ENCODE measurements at places on chromosomes 3 and 15.

DNA sequence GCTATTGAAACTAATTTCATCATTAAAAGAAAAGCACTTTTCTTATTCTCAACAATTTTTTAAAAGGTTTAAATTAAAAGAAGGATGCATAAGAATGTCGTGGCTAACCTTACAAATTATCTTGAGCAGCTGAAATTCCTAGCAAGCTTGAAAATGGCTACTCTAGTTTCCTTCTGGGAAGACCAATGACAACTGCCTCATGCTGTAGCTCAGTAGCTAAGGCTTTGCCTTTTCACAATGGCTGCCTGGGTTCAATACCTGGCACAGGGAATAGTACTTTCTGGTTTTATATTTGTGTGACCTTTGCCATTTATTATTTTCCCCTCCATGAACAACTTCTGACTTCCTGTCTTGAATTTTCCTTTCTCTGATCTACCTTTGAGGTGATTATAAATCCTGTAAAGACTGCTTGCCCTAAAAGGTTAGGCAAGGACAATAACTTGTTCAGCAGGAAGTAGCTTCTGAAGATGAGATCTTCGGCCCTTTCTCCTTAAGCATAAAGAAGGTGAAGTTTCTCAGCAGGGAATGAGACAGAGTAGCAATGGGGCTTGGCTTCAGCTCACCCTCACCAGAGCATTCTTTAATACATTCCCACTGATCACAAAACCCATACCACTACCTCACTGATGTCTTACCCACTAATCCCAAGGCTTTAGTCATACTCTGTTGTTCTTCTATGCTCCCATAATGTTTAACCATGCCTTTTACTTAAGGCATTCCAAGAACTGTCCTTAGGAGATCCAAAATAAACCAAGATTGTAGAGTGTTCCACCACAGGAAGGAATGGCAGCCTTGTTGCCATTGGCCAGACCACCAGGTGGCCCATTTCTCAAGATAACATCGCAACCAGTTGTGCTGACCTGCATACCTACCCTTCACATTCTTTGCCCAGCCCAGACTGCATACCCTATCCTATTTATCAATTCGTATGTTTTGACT lies 276.8 kb downstream of the ULK4 start:
- DNase-seq, result no peak

DNA sequence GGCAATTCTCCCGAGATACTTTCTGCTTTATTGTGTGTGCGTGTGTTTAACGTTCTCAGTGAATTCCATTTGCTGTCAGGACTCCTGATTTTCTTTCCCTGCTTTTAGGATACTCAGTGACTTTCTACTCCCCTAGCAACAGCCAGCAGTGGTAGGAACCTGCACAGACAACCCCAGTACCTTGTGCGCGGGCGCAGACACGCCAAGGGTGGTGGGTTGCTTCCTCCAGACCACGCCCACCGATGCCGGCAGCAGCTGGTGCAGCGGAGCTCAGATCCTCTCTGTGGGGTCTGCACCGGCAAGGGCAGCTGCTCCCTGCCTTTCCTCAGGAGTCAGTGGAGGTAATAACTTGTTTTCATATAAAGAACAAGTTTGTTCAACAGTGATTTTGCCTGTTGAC lies 225.1 kb upstream of the NDN start:
- no peak for DNase-seq

DNA sequence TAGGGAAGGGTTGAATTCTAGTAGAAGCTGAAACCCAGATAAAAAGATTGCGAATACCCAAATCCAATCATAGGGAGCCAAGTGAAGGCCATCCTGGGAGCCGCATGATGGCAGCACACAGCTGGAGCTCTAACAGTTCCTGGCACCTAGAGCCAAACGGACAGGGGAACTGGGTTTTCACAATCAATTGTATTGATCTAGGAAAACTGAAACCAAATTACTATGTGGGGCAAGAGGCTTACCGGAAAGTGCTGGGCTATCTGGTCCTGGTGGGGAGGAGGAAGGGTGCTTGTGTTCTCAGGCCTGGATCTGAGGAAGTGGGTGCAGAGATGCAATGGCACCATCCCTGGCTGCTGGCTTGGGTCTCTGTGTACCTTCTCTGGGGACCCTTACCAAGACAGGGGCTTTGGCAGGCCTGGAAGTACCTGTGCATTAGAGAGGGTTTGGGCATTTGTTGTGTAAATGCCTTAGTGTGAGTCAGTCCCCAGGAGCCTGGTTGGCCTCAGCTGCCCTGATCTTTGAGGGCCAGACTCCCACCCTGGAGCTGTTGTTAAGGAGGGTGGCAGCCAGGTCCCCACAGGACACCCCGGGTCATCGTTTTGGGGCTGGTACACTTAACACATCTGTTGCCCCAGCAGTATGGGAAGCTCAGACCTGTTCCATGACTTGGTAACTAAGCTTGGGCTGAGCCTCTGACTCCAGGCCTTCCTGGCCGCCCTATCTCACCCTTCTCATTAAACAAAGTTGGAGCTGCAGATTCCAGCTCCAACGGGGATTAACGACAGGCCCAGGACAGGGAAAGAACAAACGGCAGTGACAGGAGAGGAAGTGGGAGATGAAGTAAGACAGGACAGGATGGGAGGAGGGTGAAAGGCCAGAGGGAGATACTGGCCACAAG lies 8.9 kb upstream of the FURIN start:
- DNase-seq, result no peak

DNA sequence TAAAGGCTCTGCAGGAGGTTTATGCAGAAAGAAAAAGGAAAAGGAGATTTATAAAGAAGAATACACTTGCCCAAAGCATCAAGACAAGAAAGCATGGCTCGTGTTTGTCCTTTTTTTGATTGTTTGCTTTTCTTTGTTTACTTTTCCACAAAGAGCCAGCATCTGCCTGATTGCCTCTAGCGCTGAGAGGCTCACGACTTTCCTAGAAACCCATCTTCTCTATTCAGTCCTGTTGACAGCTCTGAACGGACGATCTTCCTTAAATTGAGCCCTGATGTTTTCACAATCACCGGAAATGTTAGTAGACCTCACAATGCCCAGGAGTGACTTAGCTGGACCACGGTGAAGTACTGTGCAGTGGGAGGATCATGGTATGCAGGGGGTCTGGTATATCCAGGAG lies 12.4 kb downstream of the GP5 start:
- DNase-seq, result no peak

DNA sequence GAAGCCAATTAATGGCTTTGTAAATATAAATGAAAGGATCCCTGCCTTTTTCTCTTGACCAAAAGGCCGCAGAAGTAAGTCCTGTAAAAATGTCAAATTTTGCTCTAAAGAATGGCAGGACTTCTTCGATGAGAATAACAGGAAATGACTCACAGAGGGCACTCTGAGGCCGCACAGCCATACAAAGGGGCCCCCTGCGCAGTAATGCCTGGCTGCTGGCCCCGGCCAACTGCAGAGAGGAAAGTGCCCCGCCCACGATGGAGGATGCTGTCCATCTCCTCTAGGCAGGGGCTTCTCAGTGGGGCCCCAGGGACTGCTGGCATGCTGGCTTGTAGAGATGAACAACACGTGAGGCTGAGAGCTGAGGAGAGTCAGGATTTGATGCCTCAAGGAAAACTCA lies 18.1 kb upstream of the SCN10A start:
- DNase-seq, result no peak

- DNase-seq, result no peak
Observed at GRCh38 chr15:62390791-62391640, 225.9 kb upstream of the C2CD4B start.

GRCh38 chr3:20101041-20101440 lies 60.8 kb downstream of the KAT2B start:
- no peak for DNase-seq

GRCh38 chr15:87082581-87082980 lies 1002.9 kb downstream of the AGBL1 start:
- no peak for DNase-seq

- DNase-seq, result no peak
Observed at GRCh38 chr3:126907557-126907956, 75.4 kb upstream of the PLXNA1 start.

GRCh38 chr3:8650583-8651416 lies 6.2 kb upstream of the SSUH2 start:
- DNase-seq, result no peak

DNA sequence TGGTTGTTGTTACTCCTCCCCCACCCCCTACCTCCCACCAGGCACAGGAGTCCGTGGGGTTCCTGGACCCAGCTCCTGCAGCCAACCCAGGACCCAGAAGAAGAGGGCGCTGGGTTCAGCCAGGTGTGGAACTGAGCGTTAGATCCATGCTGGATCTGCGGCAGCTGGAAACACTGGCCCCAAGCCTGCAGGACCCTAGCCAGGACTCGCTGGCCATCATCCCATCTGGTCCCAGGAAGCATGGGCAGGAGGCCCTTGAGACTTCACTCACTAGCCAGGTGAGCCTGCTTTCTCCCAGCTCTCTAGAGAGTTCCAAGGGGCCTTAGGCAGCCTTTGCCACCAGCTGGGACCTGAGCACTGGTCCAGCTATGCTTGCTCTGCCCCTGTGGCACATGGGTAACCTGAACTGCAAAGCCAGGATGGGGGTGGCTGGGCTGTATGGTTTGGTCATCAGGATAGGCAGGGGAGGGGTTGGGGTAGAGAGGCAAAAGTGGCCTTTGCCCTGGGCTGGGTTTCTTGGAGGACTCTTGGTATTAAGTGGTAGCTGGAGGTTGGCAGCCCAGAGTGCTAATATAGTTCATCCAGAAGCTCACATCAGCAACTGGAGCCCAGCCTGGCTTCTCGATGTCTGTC lies 7.0 kb upstream of the JMJD7 start:
- DNase-seq, result no peak

GRCh38 chr15:51706926-51707608 lies 25.8 kb downstream of the SCG3 start:
- DNase-seq, result no peak

GRCh38 chr15:80730387-80730786 lies 35.3 kb downstream of the ABHD17C start:
- DNase-seq, result no peak

DNA sequence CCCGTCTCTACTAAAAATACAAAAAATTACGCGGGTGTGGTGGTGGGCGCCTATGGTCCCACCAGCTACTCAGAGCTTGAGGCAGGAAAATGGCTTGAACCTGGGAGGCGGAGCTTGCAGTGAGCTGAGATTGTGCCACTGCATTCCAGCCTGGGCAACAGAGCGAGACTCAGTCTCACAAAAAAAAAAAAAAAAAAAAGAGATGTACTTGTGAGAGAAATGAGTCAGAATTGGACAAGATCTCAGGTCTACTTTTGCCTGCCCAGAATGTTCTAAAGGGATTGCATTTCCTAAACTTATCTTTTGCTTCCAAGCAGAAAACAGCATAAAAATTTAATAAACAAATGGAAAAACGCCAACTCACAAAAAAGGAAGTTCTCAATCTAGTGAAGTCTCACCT lies 167.5 kb downstream of the NR2F2 start:
- DNase-seq, result no peak

- DNase-seq, result no peak
Observed at GRCh38 chr3:47057212-47057671, 77.8 kb downstream of the NBEAL2 start.

GRCh38 chr3:34683851-34684250 lies 885.4 kb downstream of the PDCD6IP start:
- peak; percentile 2 for DNase-seq

GRCh38 chr15:59196416-59196815 lies 10.2 kb upstream of the LDHAL6B start:
- no peak for DNase-seq
